ENCODE measurements at places on chromosomes 7 and 10.

GRCh38 chr10:44742248-44742647 is 168.9 kb upstream of the TMEM72 start:
- DNase-seq: no peak

GRCh38 chr7:158454631-158455030 is 133.0 kb downstream of the PTPRN2 start:
- no peak for DNase-seq

DNA sequence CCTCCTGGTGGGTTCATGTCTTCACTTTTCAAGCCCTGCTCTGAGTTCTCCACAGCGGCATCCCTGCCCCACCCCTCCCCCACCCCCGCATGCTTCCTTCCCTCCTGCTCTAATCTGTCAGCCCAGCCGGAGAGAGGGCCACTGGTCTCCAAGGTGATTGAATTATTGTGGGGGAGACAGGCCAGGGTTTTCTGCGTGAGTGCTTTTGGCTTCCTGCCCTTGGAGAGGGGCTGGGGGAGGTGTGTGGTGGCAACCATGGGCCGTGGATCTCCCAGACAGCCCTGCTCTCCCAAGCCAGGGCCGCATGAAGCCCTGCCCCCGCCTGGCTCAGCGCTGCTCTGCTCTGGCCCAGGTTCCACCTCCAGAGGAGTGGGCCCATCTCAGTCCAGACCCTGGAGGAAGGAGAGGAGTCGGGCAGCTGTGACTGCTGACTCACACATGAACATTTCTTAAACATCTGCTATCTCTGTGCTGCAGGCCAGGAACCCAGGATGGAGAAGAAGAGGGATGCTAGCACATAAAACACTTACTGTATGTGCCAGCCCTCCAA is 109.9 kb downstream of the ZMIZ1 start:
- no peak for DNase-seq

DNA sequence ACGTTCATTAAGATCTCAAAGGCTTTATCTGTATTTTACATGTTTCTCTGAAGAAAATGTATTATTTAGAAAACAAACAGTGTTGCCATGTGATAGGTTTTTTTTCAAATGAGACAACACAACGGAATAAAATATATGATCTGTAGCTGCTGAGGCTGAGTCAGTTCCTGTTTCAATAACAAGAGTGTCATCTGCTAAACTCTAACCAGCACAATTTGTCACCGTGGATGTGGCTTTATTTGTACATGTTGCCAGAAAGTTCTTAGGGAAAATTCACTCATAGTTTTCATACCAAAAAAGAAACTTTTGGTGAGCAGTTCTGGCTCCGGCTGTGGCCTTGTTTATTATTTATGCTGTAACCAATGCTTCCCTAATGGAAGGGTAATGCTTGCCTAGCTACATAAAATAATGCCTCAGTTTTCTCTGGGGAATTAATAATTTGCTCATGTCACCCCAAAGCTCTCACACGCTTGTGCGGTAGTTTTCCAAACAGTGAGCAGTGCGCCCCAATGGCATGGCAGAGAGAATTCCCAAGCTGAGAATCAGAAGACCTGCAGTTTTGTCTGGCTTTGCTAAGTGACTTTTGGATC is 20.3 kb upstream of the KLF6 start:
- no peak for DNase-seq

DNA sequence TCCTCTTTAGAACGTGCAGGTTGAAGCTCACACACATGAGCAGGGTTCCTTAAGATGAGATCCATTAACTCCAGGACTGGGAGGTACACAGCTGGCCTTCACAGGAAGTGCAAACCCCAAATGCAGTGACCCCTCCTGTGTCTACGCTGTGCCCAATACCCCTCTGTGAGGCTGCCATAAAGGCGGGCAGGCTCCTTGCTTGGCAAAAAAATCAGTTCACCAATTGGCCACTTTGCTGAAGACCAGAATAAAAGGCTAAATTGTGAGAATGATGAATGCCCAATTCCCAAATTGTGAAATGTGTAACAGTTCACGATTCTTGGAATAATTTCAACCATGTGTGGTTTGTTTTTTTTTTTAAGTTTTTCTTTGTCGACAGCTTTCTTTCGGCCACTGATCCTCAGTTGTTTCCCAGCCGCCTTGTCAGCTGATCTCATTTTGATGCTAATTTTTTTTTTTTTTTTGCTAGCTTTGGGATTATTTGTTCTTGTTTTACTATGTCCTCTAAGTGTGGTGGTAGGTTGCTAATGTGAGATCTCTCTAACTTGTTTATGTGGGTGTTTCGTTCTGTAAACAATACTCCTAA is 101.9 kb upstream of the PRSS58 start:
- DNase-seq: no peak

DNA sequence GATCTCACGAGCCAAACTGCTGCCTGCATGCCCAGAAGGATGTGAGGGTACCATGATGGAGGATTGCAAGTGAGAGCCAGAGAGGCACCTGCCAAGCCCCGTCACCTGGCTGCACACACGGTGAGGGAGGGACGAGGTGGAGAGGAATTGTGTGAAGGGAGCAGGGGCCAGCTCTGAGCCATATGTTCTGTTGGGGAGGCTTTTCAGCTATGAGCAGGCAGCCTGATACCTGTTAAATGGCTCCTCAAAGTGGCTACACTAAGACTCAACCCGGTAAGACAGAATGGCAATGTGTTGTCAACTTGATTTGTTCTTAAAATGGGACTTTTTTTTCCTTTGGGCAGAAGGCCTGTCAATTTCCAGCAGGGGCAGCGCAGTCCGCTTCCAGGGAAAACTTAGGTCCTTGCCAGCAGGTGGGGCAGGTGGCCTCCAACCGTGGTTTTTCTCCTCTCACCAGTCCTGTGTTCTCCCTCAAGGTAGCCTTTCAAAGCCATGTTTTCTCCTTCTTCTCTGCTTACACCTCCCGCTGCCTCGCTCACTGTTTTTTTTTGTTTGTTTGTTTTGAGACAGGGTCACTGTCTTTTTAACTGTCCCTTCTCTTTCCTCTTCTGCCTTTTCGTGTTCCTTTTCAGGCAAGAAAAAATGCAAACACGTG is 57.7 kb upstream of the ZNRF2 start:
- DNase-seq: no peak

DNA sequence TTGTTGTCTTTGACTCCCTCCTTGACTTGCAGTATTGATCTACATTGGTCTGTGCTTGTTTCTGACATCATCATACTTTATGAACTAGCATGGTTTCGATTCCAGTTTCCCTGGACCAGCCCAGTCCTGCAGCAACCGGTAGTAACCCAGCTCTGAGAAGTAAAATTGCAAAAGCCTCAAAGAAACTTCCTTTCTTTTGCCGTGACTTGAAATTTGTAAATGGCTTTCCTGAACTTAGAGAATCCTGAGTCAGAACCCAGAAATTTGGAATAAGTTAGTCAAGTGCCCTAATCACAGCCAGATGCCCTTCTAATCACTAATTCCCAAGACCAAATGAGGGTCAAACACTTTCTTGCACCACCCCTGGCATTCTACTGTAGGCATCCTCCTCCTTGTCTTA is 15.0 kb downstream of the TAS2R60 start:
- DNase-seq: no peak

DNA sequence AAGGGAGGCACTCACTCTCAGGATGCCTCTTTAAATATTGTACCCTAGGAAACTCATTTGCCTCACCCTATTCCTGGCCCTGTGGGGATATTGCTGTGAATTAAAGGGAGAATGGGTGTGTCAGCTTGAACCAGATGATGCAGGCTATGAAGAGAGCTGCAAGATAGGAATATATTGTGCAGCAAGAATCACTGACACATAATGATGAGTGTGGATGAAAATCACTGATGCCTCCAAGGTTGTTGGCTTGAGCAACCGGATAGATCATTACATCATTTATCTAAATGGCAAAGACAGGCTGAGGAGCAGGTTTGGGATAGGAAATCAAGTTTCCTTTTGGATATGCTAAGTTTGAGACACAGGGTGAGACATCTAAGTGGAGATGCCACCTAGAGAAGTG is 6.2 kb downstream of the SLC26A4 start:
- no peak for DNase-seq

GRCh38 chr7:69776611-69777010 is 178.3 kb downstream of the AUTS2 start:
- no peak for DNase-seq

DNA sequence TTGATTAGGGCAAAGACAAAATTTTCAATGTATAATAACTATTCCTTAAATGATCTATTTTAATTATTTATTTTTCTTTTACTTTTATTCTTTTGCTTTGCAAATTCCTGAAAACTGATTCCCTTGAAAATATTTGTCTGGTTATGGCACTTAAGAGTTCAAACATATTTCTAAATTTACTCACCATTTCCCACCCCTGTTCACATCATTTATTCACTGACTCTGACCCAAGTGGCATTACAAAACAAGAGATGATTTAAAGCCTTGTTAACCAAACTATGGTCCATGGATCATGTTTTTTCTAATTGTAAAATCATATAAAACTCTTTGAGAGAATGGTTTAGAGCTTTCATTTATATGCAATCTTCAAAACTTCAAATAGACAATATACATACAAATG is 1256.1 kb upstream of the LRRN3 start:
- no peak for DNase-seq

- DNase-seq: no peak
Measured at GRCh38 chr10:129497013-129497412, 30.0 kb downstream of the MGMT start.

- no peak for DNase-seq
Measured at GRCh38 chr10:26335574-26336093, 102.5 kb upstream of the APBB1IP start.

DNA sequence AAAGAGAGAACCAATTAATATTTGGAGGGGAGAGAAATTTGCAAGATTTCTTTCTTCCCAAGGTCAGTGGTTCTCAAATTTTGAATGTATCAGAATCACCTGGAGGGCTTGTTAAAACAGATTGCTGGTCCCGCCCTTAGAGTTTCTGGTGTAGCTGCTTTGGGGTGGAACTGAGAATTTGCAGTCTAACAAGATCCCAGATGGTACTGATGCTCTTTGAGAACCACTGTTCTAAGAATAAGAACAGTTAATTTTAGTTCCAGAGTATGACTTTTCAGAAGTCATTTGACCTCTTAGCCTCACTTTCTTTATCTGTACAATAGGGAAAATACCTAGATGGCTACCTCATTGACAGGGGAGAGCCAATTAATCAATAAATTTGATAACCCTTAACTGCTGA is 161.6 kb downstream of the PRKG1 start:
- DNase-seq: no peak

- no peak for DNase-seq
Measured at GRCh38 chr7:47973739-47974138, 5.7 kb downstream of the HUS1 start.

GRCh38 chr10:69201045-69201444 is 19.1 kb upstream of the HKDC1 start:
- DNase-seq: no peak

DNA sequence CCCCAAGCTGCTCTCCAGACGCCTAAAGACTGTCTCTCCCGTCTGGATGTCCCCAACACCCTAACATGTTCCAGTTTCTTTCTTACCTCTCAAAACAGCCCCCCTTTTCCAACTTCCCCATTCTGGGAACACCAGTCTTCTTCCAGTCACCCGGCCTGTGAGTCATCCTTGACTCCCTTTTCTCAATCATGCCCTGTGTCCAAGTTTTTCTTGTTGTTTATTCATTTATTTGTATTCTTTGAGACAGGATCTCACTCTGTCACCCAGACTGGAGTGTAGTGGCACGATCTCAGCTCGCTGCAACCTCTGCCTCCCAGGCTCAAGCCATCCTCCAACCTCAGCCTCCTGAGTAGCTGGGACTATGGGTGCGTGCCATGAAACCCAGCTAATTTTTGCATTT is 15.6 kb downstream of the SNX10 start:
- no peak for DNase-seq

GRCh38 chr10:60952067-60952845 is 8.3 kb upstream of the RHOBTB1 start:
- DNase-seq: no peak

- no peak for DNase-seq
Measured at GRCh38 chr10:23253780-23254179, 61.7 kb downstream of the PTF1A start.

- no peak for DNase-seq
Measured at GRCh38 chr7:143227806-143228205, 6.0 kb downstream of the TAS2R40 start.

GRCh38 chr7:27554826-27555225 is 107.9 kb downstream of the HIBADH start:
- DNase-seq: no peak

DNA sequence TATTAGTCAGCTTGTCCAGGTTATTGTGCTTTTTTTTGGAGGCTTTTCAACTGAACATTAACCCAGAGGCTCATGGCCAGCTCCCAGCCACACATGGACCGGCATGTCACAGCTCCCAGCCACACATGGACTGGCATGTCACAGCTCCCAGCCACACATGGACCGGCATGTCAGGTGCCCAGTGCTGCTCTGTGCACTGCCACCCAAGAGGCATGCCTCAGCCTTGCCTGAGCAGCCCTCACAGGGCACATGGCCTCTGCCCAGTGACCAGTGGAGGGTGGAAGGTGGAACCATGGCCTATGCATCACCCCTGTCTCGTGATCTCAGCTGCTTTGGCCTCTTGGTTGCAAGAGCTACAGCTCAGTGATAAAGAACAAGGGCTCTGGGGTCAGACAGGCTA is 119.8 kb downstream of the OAT start:
- DNase-seq: no peak

DNA sequence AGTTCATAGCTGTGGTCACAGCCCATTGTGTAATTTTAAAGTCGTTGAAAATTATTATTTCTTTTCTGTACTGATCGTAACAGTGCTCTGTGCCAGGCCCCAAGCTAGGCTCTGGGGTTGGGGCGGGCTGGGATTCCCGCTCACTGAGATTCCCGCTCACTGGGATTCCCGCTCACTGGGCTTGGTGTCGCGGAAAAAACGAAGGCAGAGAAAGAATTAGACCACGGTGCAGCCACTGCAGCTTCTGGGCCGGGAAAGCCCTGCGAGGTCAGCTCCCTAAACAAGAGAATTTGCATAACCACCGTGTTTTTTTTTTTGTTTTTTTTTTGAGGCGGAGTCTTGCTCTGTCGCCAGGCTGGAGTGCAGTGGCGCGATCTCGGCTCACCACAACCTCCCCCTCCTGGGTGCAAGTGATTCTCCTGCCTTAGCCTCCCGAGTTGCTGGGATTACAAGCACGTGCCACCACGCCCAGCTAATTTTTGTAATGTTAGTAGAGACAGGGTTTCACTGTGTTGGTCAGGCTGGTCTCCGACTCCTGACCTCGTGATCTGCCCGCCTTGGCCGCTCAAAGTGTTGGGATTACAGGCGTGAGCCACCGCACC is 31.2 kb downstream of the FOXK1 start:
- no peak for DNase-seq

- DNase-seq: no peak
Measured at GRCh38 chr7:35987016-35987415, 166.0 kb upstream of the EEPD1 start.

DNA sequence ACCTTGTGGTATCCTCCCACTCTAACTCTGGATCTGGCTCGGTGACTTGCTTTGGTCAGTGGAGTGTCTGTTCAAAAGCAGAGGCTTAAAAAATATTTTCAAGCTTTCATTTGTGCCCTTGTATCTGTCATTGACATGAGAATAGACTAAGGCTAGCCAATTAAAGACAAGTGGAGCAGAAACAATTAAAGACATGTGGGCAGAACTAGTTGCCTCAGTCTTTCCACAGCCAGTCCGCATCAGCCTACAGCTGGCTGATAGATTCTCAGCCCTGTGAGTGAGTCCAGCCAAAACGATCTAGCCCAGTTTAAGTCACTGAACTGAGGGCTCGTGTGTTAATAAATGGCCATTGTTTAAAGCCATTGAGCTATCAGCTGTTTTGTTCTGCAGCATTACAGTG is 185.2 kb upstream of the DGKB start:
- DNase-seq: no peak

Data from activated CD4-positive, alpha-beta T cell treated with anti-CD3 and anti-CD28 coated beads, Interleukin-2, amount 50 U/mL, for 24 hours (primary cell).